Effector memory CD4-positive, alpha-beta T cell (primary cell): ENCODE measurements at places on chromosomes 12 and 14.

DNA sequence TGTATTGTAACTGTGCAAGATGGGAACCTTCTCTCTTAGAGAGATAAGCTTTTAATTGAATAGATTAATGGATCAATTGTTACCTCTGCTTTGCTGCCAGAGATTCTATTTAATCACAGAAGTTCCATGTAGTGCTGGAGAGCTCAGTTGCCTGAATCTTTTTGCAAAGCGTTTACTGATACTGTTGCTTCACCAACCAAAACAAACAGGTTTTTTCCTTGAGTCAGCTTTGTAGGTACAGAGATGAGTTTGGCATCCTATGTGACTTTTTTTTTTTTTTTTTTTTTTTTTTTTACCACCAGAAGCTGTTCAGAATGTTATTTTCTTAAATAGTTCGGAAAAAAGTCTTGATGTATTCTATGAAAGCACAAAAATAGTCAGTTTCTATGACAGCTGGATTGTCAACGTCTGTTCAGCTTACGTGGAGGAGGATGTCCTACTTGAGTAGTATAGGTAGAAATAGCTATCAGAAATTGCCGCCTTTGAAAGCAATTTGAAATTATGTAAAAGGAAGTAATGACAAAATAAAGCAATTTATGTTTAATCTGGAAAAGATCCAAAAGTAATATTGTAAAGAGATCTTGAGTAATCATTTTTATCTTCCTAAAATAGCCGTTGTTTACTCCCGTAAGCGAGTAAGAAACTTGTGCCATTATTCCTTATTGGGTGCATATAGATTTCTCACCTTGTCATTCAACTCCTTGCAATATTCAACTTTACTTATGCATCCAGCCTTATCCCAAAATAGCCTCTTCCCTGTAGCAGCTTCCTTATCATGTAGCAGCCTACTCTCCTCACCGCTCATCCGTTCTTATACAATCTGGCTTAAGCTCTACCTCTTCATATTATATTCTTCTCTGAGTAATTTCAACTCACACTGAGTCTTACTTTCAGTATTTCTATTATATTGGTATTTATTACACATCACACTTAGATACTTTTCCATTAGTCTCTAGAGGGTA, 5.2 kb downstream of the LRRK2 start:
- DNase-seq, result no peak

GRCh38 chr12:61821381-61821780, 438.8 kb upstream of the USP15 start:
- DNase-seq, result no peak

DNA sequence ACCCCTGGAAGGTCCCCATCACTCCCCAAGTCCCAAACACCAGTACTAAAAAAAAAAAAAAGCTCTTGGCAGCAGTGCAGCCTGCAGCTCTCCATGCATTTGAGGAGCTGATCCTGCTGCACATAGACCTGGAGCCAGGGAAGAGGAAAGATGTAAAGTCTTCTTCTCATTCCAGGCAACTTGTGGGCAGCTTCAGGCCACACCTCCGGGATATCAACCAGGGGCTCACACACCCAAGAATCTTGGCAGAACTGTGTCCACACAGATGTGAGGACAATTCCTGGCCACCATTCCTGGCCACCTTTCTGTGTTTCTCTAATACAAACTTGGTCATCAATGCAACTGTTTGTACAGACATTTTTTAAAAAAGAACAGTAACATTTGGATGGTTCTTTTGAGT, 72.7 kb downstream of the TMEM132C start:
- DNase-seq, result no peak

DNA sequence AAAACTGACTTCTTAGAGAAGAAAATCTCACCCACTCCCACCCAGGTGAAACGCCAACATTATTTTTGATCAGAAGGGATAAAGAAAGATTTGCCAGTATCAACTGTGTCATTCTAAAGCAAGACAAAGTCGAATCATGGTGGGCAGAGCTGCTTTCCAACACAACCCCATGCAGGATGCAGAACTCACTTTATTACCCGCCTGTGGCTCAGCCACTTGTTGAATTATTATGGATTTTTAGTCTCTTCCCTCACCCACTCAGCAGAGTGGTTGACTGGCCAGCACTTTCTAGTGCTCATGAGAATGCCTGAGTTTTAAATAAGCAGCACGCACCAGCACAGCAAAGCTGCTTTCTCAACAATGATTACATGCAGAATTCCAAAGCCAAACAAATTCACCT, 32.1 kb downstream of the CRACR2A start:
- no peak for DNase-seq

GRCh38 chr14:30882431-30882830, 8.1 kb downstream of the COCH start:
- no peak for DNase-seq

DNA sequence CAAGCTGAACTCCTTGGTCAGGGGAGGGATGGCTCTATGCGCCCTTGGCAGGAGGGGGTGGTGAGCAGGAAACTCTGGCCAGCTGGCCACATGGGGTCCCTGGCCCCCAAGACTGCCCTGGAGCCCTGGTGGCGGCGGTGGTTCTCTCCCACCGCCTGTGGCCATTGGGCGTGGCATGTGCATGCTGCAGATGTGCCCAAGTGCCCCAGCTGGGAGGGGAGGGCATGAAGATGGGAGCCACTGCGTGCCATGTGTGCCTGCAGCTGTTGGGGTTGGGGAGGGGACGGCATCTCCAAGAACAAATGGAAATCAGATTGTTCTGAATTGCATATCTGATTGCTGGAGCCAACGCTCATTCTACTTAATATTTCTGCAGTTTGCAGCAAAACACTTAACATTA, 115.7 kb upstream of the IGF1 start:
- no peak for DNase-seq

- no peak for DNase-seq
These were observed 2.2 kb downstream of the CRADD start for GRCh38 chr12:93679308-93679925.

GRCh38 chr12:132561427-132562156, 48.8 kb downstream of the LRCOL1 start:
- DNase-seq, result no peak

DNA sequence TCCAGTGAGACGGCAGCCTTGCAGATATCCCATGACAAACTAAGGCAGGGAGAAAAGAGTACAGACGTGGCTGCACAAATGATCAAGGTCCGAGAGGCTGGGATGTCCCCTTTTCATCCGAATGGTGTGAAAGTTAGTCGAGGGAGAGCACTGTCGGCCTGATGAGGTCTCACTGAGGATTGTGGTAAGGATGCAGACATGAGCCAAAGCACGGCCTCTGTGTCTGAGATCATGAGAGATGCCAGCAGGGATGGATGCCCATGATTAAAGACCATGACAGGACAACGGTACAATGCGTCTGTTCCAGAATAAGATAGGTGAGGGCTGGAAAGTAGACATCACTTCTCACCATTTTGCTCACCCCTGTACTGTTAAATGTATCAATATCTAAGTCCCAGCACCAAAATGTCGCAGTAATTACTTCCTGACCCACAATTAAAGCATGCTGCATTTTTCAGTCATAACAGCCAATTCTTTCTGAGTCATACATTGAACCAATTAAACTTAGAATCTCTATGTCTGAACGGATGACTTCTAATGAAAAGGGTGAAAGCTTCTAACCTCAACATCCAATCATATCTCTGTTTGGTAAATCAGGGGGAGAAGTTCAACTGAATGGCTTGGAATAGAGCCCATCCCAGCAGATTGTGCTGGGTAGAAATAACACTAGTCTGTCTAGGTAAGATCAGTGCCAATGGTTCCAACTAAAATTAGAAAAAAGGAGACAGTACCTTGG, 249.6 kb upstream of the SOX5 start:
- no peak for DNase-seq

DNA sequence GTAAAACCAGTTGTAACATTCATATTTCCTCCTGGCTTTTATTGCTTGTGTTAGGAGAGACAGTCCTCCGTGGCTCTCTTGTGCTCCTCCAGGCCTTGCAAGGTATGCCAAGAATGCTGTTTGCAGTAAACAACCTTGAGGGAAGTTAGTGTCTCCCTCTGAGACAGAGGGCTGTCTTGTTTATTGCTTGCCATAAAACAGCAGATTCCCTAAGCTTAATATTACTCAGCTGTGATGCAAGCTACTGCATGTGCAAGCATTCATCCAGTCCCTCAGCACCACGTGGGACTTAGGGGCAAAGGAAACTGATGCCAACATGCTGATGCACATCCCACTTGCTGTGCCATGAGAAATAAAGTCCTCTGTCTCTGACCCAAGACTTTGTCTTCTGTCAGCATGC, 6.6 kb downstream of the POMT2 start:
- no peak for DNase-seq

DNA sequence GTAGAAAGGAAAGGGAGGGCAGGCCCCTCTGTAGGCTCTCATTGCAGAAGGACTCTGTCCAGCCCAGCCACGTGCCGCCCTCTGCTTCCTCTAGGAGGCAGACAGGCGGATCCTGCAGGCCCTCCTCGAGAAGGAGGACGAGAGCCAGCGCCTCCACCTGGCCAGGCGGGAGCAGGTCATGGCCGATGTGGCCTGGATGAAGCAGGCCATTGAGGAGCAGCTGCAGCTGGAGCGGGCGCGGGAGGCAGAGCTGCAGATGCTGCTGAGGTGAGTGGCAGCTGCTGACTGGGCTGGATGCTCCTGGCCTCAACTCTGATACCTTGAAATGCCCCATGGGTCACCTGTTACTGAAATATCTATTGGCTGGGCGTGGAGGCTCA, 10.9 kb downstream of the TCHP start:
- DNase-seq, result no peak
